ENCODE measurements at places on chromosomes 13 and 19.

DNA sequence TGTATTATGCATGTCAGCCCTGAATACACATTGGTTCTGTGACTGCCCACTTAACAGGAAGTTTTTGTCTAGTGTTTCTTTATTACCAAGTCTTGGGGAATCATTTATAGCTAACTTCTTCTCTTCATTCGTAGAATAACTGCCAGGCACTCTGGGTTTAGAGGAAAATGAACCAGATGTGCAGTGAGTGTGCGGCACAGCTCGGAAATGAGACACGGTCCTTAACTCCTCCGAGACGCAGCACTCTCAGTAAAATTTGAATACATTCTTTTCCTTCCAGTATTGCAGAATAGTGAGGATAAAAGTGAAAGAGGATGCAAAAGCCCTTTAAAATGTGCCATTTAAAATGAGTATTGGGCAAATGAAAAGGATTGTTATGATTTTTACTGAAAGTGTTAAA lies 29.2 kb downstream of the ATP8A2 start:
- no peak for DNase-seq

DNA sequence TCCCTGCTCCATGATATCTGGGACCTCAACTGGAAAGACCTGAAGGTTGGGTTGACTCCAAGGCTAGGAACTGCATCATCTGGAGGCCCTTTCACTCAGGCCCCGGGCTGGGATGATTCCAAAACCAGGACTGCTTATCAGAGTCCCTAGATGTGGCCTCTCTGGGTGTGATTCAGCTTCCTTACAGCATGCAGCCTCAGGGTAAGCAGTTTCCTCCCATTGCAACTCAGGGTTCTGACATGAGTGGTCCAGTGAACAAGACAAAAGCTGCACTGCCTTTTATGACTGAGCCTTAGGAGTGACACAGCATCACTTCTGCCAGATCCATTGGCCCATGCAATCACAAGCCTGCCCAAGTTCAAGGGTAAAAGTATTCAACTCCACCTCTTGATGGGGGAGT lies 502.8 kb downstream of the COG6 start:
- no peak for DNase-seq

DNA sequence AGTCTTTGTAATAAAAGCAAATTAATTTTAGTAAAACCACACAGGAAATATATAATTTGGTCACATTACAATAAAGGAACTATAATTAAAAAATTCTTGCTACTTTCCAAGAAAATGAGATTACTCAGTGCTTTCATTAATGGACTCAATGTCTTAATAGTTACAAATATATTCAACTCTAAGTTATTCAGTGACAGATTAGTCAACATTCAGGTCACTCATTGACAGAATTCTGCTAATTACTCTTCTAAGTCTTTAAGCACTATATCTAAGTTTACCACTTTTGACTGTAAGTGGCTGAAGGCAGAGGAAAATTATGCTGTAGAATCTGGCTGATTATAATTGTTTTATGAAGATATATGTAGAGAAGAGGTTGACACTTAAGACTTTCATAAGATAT lies 1365.0 kb downstream of the EFNB2 start:
- no peak for DNase-seq

DNA sequence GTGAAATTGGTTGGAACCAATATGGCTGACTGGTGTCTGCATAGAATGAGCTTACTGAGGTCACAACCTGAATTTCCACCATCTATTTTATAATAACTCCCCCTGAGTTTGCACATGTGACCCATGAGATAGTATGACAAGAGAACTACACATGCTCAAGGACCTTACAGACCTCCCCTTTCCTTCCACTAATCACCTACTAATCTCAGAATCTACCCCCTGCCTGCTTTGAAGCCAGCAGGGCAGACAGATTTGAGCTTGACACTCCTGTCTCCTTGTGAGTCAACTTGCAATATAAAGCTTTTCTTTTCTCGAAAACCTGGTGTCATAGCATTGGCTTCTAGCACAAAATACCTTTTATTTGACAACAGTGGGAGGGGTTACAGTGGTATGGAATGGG lies 248.4 kb downstream of the RFC3 start:
- no peak for DNase-seq

DNA sequence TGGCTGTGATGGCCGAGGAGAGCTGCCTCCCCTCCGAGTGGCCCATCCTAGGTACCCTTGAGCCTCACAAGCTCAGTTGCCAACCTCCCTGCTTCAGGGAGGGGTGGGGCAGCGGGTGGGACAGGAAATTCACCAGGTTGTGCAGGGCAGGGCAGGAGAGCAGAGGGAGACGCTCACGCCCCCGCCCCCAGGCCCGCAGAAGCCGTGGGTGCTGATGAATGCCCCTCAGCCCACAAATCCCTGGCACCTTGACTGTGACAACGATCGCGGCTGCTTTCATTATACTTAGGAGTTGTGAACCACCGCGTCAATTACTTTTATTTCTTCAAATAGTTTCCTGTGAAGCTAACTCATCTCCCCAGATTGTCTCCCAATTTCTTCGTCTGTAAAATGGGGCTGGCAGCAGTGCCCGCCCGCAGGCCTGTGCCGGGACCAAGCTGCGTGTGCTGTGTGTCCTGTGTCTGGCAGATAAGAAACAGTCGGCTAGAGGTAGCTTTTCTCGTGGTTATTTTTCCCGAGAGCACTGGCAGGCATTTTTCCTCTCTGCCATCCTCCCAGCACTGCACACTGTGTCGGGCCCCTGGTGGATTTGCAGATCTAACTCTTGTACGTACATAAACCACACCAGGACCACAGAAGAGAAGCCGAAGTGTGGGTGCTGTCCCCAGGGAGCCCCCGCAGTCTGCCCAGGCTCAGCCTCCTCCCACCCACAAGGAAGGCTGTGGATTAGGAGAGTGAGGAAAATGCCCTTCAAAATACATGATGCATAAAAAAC lies 7.9 kb upstream of the RASA3 start:
- no peak for DNase-seq

- no peak for DNase-seq
Measured at GRCh38 chr19:18746401-18747325, 44.4 kb downstream of the COMP start.

DNA sequence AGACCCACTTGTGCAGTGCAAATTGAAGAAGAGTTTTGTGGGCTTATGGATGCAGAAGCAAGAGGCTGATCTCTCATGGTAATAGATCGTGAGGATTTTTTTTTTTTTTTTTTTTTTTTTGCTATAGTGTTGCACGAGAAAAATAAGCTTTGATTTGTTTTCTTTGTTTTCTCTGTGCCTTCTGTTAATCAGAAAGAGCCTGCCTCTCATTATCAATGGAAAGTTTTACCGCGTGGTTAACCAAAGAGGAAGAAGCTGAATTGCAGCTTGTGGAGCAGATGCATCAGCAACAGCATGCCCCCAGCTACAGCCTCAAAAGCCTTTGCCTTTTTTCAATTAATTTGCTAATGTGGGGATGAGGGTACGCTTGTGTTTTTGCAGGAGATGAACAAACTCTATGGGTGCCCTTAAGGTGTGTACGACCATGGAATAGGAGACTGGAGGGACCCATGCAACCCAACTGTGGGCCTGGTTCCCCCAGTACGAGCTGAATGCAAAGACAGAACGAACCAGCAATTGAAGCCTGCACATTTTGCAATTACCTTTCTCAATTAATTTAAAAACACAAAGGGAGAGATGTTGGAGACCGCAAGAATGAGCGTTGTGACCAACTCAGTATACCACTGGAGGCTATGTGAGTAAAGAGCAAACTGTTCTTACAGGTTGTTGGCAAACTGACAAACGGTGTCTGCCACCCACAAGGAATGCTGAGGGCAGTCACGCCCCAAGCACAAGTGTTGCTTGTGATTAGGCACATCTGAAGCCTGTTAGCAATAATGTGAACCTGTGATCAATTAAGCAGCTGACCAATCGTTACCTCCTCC lies 58.6 kb upstream of the SPRY2 start:
- DNase-seq: no peak

GRCh38 chr19:17475541-17476115 lies 5.3 kb downstream of the SLC27A1 start:
- DNase-seq: no peak
